ENCODE measurements at places on chromosomes 2 and 18.

DNA sequence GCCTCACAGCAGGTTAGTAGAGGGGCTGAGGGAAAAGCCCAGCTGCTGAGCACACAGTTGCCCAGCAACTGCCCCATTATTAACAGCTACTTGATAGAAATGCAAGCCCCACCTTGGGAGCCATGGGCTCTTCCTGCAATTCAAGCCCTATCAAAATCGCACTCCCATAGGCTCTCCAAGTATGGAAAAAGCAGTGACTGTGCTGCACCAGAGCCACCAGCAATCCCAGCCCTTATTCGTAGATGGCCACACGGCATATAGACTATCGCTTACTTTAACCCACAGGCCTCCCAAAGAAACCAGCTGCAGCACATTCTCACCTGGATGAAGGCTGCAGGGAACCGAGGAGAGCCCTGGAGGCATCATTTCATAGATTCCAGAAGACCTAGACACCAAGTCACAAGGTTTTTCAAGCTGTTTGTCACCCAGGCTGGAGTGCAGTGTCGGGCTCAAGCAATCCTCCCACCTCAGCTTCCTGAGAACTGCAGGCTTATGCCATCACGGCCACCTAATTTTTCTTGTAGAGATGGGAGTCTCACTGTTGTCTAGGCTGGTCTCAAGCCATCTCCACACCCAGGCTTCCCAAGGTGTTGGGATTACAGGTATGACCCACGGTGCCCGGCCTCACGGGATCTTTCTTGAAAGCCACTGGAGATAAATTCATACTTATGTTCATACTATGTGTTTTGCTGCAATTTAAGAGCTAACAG is 11.3 kb downstream of the NCL start:
- no peak for DNase-seq

GRCh38 chr2:225122583-225123486 is 80.6 kb upstream of the DOCK10 start:
- DNase-seq, result no peak

GRCh38 chr2:25794544-25795276 is 83.6 kb downstream of the ASXL2 start:
- DNase-seq, result no peak

DNA sequence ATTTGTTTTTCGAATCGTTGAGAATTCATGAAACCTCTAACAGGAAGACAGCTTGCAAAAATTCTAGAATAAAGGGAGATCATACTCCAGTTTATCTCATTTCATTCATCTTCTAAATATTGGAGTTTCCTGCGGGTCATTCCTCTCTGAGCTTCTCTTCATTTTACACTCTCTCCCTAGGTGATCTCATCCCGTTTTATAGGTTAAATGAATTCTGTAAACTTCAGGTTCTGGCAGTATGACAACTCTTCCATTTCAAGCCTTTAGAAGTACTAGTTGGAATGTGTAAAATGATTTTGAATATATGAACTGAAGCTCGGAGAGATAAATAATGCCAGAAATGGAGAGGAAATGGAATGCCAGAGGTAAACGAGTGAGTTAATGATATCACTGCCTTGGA is 312.4 kb downstream of the METTL4 start:
- DNase-seq, result no peak

DNA sequence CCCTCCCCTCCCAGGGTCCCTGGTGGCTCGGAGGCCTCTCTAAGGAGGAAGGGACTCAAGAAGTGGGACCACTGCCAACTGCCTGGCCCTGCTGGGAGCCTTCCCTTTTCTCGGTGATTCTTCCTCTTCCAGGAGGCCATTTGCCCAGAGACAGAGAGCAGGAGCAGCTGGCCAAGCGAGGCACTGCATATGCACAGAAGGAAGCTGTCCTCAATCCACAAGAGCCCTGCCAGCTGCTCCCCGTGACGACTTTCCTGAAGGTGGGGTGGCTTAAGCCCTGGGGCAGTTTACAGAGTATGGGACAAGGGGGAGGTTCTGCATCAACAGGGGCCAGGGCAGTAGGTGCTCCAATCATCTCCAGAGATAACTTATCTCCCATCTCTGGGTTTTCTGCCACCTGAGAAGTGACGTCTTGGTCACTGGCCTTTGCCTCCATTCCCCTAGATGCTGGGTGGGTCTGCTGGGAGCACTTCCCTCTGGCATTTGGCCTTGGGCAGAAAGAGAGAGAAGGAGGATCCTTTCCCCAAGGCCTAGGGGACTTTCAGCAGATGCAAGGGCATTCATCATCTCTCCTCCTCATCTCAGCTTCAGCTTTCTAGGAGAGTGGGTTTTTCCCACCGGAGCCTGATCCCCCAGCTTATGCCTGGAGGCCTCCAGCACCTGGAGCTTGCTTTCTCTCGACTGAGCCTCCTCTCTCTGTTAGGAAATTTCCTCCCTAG is 28.5 kb downstream of the CIB4 start:
- peak; percentile 44 for DNase-seq
